ENCODE measurements at places on chromosomes 2 and 18. TPM values are rescaled to one million over a fixed set of nuclear protein-coding genes. Genes with fewer than 3 reads are reported as not detected.

TRAPPC12 gene
- total RNA-seq: 91.7 TPM

IL1F10 gene
- total RNA-seq: not detected

DNA sequence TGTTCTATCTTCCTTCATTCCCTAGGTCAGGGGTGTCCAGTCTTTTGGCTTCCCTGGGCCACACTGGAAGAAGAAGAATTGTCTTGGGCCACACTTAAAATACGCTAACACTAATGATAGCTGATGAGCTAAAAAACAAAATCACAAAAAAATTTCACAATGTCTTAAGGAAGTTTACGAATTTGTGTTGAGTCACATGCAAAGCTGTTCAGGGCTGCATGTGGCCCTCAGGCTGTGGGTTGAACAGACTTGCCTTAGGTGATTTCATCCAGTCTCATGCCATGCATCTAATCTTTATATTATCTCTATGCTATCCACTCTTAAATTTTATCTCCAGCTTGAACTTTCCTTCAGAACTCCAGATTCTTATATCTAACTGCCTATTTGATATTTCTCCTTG, 80.1 kb downstream of the CCDC85A start:
- no peak overlapping the region for H3K4me3 ChIP-seq
- H3K27ac ChIP-seq: no peak overlapping the region
- no peaks in the 10 kb centered on the region for H3K4me1 ChIP-seq

DNA sequence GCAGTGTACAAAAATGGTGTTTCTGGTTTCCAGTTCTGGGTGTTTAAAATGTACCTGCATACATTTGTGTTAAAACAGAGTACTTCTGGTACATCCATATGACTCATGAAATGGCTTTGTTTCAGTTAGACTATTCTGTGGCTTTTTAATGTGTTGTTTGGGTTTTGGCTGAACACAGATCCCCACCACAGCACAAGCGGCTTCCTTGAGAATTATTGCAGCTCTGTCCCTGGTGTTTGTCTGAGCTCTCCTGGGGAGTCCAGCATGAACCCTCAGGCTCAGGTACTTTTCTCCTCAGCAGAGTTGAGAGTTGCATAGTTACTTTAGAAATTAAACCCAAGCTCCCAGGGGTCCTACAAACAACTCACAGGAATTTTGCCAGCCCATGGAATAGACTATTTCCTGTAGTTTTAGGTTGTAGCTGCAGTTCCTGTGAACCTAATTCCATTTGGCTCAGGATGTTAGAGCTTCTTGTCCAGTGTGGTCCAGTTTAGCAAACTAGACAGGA, 64.8 kb upstream of the EML6 start:
- H3K36me3 ChIP-seq: peaks cover 76% of the 10 kb centered on the region
- H3K27me3 ChIP-seq: no peaks in the 10 kb centered on the region
- H3K27ac ChIP-seq: peak overlapping the region; percentile 29

GRCh38 chr18:79576686-79577351, 102.8 kb upstream of the CTDP1 start:
- no peak overlapping the region for H3K27ac ChIP-seq
- H3K4me3 ChIP-seq: no peak overlapping the region
- no peaks in the 10 kb centered on the region for H3K27me3 ChIP-seq
- H3K4me1 ChIP-seq: peaks cover 2% of the 10 kb centered on the region

DNA sequence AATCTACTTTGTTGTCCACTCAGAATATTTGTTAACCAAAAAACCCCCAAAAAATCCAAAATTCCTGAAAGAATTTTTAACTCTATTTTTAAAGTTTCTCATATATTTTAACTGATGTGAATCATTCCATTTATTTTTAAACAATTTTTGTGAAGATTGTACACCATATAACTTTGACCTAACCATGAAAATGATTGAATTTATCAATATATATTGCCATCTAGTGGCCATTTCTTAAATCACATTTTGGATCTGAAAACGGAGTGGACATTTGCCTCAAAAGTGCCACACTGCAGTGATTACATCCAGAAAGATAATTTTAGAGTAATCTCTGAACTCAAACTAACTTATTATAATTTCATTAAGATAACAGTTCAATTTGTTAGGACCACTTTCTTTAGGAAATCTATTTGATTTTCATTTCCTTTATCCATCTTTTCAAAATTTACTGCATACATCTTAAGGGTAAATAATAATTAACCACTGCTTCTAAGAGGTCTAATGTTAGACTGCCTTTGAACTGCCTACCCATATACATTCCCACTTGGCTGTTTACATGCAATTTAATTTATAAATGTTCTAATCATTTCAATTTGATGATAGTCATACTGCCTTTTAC, 71.1 kb downstream of the DSC3 start:
- no peak overlapping the region for H3K4me3 ChIP-seq
- no peak overlapping the region for H3K27ac ChIP-seq
- no peak for DNase-seq

DNA sequence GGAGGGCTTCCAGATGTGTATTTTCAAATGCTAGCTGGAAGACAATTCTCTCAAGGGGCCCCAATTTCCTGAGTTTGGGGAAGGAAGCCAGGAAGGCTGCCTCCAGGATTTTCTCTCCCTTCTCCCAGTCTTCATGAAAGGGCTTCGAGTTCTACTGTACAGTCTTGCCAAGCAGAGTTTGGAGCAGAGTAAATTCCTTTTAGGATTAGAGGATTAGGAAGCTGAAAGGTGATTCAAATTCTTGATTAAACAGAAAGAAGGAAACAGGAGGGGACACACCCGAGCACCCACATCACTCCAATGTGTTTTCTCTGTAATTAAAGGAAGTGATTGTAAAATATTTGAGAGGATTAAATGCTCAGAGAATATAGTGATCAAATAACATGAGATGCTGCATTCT, 217.8 kb downstream of the SETBP1 start:
- no peak overlapping the region for H3K4me3 ChIP-seq
- H3K36me3 ChIP-seq: no peaks in the 10 kb centered on the region
- no peak for DNase-seq

DNA sequence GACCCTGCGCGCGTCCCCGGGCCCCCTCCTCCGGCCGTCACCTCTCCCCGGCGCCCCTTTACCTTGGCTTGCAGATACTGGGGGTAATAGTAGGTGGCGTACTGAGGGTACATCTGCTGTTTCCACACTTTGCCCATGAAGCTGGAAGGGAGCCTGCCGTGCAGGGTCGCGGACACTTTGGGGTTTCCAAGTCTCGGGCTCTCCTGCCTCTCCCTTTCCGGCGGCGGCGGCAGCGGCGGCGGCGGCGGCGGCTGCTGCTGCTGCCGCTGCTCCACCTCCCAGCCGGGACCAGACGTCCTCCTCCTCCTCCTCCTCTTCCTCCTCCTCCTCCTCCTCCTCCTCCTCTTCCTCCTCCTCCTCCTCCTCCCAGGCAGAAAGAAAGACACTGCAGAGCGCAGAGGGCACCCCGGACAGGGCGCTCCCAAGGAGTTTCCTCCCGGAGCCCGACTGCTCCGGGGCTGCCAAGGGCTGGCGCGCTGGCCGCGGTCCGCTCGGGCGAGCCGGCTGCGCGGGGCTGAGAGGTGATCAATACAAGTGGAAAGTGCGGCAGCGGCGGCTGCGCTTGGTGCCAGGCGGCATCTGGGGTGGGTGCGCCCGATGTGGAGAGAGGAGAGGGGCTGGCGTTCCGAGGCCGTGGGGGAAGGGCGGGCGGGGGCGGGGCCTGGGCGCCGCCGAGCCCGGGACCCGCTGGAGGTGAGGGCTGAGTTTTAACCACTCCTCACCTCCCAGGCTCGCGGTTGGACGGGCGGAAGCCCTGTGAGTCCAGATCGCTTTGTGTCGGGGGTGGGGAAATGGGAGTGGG, at the start of gene RBMS1:
RBMS1 (minus strand) TSS at position 581 of the 802 bp plus-strand sequence; CDS start at position 137, 444 bp downstream.
- DNase-seq: peak; percentile 87
- peak within 1 kb of the TSS; percentile 94 for H3K4me3 ChIP-seq
- H3K4me1 ChIP-seq: peaks cover 30% of the 10 kb centered on the region
- H3K27me3 ChIP-seq: peaks cover 11% of the 10 kb centered on the region
- peaks cover 1% of the 10 kb centered on the region for H3K36me3 ChIP-seq

DNA sequence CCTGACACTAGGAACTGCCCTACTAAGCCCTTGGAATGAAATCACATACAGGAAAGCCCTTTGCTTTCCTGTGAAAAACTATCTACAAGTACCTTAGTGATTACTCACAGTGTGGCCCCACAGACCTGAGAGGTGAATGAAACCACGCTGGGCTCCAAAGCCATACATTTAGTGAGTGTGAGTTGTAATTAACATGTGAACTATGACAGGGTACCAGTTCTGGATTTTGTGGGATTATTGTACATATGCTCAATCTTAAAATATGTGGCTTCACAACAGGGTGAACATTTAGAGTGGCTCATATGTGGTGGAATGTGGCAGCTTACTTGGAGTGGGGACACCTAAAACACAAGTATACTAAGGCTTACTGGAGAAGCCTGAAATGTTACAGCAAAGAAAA, 12.3 kb downstream of the KCTD1 start:
- peaks cover 4% of the 10 kb centered on the region for H3K4me1 ChIP-seq
- H3K27me3 ChIP-seq: no peaks in the 10 kb centered on the region
- no peak overlapping the region for H3K4me3 ChIP-seq
- no peak for DNase-seq
- no peak overlapping the region for H3K27ac ChIP-seq

DNA sequence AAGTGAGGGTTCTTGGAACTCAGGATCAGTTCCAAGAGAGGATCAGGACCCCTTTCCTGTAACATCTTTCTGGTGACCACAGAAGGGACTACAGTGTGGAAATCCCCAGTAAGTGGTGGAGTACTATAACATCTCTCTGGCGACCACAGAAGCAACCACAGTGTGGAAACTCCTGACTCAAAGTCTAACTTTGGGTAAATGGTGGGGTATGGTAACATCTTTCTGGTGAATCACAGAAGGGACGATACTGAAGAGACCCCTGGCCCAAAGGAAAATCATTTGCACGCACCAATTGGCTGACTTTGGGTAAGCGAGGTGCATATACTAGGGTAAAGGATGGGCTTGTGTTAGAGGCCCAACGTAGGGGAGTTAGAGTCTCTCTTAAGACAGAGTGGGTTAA, 56.3 kb upstream of the GULP1 start:
- DNase-seq: peak; percentile 61
- H3K27ac ChIP-seq: no peak overlapping the region

DNA sequence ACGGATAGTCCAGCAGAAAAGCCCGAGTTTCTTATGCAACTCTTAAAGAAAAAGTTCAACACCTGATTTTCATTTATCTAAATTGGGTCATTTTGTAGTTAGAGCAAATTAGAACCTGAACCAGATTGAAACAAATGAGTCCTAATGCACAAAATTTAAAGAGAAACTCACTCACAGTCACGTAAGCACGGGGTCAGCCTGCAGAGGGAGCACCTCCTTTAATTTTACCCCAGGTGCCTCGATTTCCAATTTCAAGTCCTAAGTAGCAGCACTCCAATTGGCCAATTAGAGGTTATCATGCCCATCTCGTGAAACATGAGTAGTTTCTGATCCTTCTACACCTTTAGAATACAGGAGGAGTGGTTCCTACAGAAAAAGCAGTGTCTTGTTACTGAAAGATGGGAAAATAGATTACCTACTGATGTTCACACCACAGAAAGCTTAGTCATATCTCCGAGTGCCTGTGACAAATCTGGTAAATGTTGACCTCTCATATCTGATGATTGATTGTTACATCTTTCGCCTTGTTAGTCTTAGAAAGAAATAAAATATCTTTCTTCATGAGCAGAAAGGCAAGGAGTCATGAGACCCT, 1929.8 kb upstream of the LRRTM1 start:
- H3K4me3 ChIP-seq: no peak overlapping the region
- H3K27me3 ChIP-seq: no peaks in the 10 kb centered on the region
- no peak for DNase-seq
- no peaks in the 10 kb centered on the region for H3K4me1 ChIP-seq
- no peaks in the 10 kb centered on the region for H3K36me3 ChIP-seq
